ENCODE measurements at places on chromosomes 5 and 9.
A peak's percentile ranks its signal among the peaks of the same experiment; 100 is the strongest.

- no peak for DNase-seq
Observed at GRCh38 chr5:31231177-31231838, 37.8 kb downstream of the CDH6 start.

- DNase-seq: no peak
Observed at GRCh38 chr5:179610903-179611265, 12.6 kb downstream of the HNRNPH1 start.

DNA sequence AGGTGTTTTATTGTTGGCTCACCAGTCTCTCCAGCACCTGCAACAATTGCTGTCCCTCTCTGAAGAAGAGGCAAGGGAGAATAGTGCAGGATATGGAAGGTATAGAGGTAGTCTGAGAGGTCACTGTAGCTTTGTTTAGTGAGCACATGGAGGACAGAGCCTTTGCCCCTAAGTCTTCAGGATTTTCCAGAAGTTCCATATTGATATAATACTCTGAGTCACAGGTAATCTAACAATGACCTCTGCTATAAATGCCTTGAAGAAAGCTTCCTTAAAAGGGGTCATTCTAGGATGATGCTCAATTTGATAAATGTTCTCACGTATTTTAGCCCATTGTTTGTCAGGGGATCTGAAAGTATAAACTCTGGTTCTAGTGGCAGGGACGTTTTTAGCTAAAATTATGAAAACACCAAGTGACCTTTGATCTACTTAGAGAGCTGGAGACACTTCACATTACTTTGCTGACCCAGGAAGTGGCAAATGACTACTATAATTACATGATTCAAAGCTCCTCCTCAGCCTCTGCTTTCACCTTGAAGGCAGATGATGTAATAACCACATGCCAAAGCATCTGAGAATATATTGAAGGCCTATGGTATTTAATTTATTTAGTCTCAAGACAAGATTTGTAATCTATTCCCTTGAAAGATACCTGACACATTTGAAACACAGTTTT, 366.9 kb upstream of the NUDT12 start:
- DNase-seq: peak; percentile 83

DNA sequence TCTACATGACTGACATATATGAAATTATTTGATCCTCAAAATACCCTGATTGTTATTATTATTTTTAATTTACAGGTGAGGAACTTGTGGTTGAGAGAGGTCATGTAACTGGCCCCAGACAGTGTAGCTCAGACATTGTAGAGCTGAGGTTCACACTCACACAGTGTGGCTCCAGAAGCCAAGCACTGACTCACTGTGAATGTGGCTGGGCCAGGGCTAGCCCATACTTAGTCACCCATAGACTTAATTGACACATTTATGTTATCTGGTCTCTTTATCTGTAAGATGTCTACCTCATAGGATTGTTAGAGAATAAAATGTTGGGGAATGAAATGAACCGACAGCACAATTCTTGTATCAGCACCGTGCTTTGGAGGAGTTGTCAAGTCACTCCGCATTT, 24.9 kb upstream of the CCDC112 start:
- DNase-seq: peak; percentile 70

GRCh38 chr5:91151947-91152346, 231.2 kb downstream of the ARRDC3 start:
- DNase-seq: peak; percentile 93

DNA sequence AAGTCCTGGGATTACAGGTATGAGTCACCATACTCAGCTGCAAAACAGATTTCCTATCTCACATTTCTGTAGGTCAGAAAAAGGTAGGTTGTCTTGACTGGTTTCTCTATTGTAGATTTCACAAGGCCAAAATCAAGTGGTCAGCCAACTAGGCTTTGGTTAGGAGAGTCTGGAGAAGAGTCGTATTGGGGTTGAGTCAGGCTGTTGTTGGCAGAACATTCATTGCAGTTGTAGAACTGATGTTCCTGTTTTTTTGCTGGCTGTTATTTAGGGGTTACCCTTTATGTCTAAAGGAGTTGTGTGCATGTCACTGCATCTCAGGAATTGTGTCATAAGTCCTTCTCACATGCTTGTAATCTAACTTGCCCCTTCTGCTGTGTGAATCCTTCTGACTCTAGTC, 814.2 kb upstream of the GRAMD2B start:
- DNase-seq: no peak

DNA sequence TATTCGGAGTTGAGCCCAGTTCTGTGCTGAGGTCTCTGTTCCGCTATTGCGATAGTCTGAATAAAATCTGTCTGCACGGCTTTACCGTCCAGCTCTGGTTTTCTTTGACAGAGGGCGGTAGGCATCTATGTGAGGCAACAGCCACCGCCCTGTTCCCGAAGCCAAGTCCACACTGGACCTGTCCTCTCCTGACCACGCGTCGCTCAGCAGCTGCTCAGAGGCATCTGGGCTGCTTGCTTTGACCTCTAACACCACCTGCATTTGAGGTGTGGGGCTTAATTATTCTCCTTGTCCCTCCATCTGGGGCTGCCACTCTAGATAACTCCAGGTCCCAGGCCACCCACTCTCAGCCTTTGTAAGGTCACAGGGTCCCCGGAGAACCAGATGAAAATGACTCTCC, 168.4 kb upstream of the SMIM23 start:
- DNase-seq: no peak

- no peak for DNase-seq
Observed at GRCh38 chr9:133349965-133350616, 2.1 kb downstream of the RPL7A start.

GRCh38 chr5:158802941-158803341, 296.8 kb downstream of the EBF1 start:
- DNase-seq: no peak

DNA sequence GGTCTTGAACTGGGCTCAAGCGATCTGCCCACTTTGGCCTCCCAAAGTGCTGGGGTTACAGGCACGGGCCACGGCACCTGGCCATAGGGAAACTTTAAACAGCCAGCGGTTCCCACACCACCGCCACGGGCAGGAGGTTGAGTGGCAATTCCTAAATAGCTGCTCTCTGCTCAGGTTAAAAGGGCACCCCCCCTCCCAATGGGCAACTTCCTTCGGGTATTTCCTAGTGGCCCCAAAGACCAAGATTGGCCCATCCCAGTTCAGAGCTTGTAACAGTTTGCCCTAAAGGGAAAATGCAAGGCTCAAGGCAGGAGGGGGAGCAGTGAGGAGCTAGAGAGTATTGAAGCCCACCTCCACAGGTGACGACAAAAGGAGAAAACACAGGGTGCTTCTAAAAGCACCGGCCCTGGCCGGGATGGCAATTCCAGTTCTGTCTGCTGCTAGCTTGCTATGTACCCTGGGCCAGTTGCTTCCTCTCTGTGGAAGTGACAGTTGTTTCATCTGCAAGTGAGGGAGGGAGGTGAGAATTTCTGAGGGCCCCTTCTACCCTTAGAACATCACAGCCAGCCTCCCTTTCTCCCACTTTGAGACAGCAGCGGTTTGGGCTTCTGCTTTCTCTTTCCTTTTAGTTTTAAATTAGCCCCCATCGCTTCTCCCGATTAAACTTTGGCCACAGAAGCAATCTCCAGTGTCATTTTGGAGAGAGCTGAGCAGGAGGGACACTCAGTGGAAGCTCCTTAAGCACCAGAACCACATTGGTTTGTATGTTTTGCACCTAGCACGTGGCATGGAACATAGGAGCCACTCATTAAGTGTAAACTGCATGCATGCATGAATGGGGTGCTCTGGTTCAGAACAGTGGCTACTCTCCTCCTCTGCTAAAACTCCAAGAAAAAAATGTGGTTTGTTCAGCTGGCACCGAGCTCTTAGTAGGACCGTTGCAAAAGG, 17.3 kb upstream of the TNIP1 start:
- DNase-seq: no peak

GRCh38 chr5:153883854-153884611, 154.7 kb downstream of the FAM114A2 start:
- no peak for DNase-seq

- DNase-seq: no peak
Observed at GRCh38 chr5:142500227-142500905, 175.5 kb upstream of the SPRY4 start.

DNA sequence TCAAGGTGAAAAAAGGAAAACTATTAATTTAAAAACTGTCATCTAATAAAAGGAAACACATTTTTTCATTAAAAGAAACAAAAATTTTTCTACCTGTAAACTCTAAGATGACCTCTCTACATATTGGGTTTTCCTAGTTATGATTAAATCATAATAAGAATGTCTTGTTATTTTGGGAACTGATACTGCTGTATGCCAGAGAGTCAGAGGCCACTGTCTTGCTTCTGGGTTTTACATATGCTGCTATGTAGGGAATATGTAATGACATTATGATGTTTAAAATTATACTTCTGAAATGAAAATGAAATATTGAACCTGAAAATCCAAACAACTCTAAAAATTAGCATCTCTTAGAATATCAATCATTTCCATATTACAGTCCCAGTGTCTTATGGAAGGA, 63.7 kb downstream of the FEM1C start:
- DNase-seq: no peak

GRCh38 chr5:129445379-129445778, 14.7 kb upstream of the ADAMTS19 start:
- DNase-seq: no peak

- DNase-seq: peak; percentile 50
Observed at GRCh38 chr9:96015876-96016686, 140.6 kb downstream of the ERCC6L2 start.

GRCh38 chr9:107394264-107394663, 95.3 kb downstream of the KLF4 start:
- DNase-seq: peak; percentile 15

DNA sequence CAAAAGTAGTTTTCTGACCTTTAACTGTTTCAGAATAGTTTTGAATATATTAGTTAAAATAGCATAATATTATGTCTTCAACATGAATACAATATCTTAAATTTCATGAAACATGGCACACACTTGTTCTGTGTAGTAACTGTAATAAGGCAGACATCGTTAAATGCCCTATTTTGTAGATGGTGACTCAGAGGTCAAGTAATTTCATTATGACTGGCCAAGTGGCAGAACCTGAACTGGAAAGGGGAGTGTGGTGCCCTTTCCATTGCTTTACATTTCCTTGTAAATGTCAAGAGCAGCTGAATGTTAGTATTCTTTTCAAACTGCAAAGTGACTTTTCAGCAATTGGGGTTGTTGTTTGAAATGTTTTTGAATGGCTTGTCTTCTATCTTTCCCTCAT, 201.2 kb upstream of the CDKN2B start:
- DNase-seq: peak; percentile 53

DNA sequence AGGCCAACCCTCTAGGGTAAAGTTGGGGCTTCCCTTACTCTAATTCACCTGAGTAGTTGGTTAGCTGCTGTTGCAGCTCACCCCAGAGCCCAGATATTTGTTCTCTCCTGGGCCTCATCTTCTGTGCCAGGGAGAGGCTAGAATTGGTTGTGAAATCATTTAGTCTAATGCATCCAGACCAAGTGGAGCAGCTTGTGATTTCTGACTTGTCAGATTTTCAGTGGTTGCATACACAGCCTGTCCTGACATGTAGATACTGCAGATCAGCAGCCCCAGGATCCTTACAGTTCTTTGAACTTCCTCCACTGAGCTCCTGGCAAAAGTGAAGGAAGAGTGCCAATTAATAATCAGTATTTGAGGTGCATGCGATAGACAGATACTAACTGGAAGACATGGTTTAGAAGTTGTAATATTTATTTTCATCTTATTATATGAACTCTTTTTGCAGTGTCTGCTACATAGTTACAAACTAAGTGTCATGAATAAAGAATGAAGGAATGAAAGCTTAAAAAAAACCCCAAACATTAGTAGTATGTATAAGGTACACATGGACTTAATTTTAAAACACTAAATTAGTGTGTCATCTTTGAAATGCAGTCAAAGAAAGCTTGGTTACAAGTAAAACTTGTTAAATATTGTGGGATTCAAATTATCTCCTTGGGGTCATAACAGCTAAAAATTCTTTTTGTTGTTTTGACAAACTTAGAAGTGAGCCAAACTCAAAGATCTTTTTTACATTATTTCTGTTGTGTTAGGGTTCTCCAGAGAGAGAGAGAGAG, 128.5 kb downstream of the VPS13A start:
- DNase-seq: no peak

DNA sequence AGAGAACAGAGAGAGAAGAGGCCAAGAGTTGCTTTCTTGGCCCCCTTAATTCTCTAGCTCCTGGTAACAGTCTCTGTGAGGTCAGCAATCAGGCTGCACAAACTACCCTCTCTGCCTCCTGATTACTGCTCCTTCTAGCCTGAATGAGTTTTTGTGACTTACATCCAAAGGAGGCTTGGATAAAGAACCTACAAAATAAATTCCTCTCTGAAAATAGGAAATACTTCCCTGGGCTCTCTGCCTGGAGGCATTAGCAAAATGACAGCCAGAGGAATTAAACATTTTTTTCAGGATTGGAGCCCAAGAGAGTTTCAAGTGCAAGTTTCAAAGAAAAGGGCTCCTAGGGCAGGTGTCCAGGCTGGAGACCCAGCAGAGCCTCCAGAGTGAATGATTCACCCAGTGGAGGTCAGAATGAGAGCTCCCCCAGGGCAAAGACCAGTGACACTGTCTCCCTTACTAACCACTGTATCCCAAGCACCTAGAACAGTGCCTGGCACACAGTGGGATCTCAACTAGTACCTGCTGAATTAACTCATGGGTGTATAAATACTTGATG, 162.5 kb downstream of the SPOCK1 start:
- DNase-seq: no peak

GRCh38 chr5:114148253-114148652, 213.6 kb upstream of the KCNN2 start:
- peak; percentile 27 for DNase-seq

GRCh38 chr9:32706004-32706724, 70.7 kb upstream of the TAF1L start:
- no peak for DNase-seq

GRCh38 chr9:81759680-81760215, 70.4 kb upstream of the TLE1 start:
- peak; percentile 90 for DNase-seq

GRCh38 chr5:10645671-10646070, 81.8 kb downstream of the ANKRD33B start:
- no peak for DNase-seq

DNA sequence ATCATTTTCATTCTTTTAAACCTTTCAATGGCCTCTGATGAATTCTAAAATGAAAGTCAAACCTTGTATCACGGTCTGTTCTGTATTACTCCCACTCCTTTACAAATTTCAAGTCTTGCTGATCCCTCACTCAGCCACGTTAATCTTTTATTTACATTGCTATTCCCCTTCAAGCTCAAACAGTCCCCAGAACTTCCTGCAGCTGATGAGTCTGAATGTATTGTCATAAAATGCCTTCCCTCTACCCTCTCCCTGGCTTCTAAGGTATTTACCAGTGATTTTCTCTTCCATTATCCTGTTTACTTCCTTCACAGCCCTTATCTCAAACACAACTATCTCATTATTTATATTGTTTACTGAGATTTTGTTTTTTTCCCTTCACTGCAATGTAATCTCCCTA, 562.3 kb upstream of the C9orf72 start:
- no peak for DNase-seq

- DNase-seq: no peak
Observed at GRCh38 chr5:157362012-157362411, 96.1 kb downstream of the CYFIP2 start.

GRCh38 chr9:92406477-92406876, 2.1 kb upstream of the OGN start:
- no peak for DNase-seq
